ENCODE measurements at places on chromosomes 11 and 22.

GRCh38 chr11:65539744-65540289, 14.9 kb downstream of the SCYL1 start:
- H3K27me3 ChIP-seq: no peaks in the 10 kb centered on the region
- DNase-seq: no peak
- H3K4me1 ChIP-seq: peaks cover 16% of the 10 kb centered on the region
- peaks cover 1% of the 10 kb centered on the region for H3K36me3 ChIP-seq

GRCh38 chr22:50204571-50204970, 3.8 kb downstream of the SELENOO start:
- no peaks in the 10 kb centered on the region for H3K27me3 ChIP-seq
- H3K36me3 ChIP-seq: peaks cover 12% of the 10 kb centered on the region
- no peak overlapping the region for H3K27ac ChIP-seq

DNA sequence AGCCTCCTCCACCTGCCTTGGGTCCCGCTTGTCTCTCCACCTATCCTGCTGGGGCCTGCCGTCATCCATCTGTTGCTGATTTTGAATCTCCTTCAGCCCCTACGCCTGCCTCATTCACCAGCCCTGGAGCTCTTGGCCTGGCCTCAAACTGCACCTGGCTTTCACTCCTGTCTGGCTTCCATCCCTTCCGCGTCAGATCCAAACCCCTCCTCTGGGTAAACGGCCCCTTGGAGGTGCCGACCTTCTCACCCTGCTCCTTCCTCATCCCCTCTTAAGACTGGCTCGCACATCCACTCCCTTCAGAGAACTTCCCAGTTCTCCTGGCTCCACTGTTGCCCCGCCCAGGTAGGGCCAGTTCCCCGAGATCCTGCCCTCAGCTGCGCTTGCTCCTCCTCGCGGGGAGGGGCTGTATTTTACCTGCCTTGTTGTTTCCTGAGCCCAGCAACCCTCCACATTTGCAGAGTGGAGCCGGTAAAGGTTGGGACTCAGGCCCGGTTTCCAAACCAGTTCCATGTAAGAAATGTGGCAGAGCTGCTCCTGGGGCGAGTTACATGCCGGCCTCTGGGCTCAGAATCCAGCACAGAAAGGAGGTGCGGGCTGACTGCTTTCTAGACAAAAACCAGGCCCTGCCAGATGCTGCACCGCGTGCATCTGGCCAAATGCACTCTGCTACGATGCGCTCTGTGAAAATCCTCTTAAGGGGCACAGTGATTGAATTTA, 13.9 kb upstream of the SHANK2 start:
- H3K36me3 ChIP-seq: no peaks in the 10 kb centered on the region
- no peak overlapping the region for H3K27ac ChIP-seq
- no peak overlapping the region for H3K4me3 ChIP-seq

DNA sequence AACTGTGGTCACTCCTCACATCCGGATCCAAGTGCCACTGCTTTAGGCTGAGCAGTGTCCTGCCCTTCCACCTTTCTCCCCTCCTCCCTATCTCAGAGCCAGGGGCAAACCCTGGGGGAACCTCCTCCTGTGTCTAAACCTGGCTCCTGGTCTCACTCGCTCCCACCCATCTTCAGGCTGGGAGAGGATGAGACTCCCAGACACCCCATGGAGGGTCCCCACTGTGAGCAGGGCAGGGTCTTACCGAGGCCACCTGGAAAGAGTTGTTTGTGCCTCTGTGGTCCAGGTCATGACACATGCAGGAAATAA, 93.6 kb downstream of the PDE2A start:
- no peaks in the 10 kb centered on the region for H3K36me3 ChIP-seq
- H3K27ac ChIP-seq: no peak overlapping the region
- H3K4me1 ChIP-seq: peaks cover 12% of the 10 kb centered on the region
- no peak overlapping the region for H3K4me3 ChIP-seq
- H3K27me3 ChIP-seq: no peaks in the 10 kb centered on the region
- no peak for DNase-seq

- H3K36me3 ChIP-seq: no peaks in the 10 kb centered on the region
- DNase-seq: no peak
- no peaks in the 10 kb centered on the region for H3K4me1 ChIP-seq
- no peak overlapping the region for H3K4me3 ChIP-seq
- no peaks in the 10 kb centered on the region for H3K27me3 ChIP-seq
Measured at GRCh38 chr11:113394919-113395318, 7.3 kb downstream of the ANKK1 start.

GRCh38 chr11:37571246-37571645, 973.2 kb upstream of the RAG2 start:
- H3K27me3 ChIP-seq: no peaks in the 10 kb centered on the region
- no peaks in the 10 kb centered on the region for H3K4me1 ChIP-seq
- H3K4me3 ChIP-seq: no peak overlapping the region
- H3K27ac ChIP-seq: no peak overlapping the region
- no peaks in the 10 kb centered on the region for H3K36me3 ChIP-seq
- no peak for DNase-seq

GRCh38 chr11:43681401-43681942, 934 bp downstream of the HSD17B12 start:
- no peaks in the 10 kb centered on the region for H3K27me3 ChIP-seq
- H3K4me1 ChIP-seq: peaks cover 37% of the 10 kb centered on the region
- DNase-seq: no peak
- H3K4me3 ChIP-seq: peak overlapping the region; percentile 91
- peak overlapping the region; percentile 89 for H3K27ac ChIP-seq
- peaks cover 32% of the 10 kb centered on the region for H3K36me3 ChIP-seq

DNA sequence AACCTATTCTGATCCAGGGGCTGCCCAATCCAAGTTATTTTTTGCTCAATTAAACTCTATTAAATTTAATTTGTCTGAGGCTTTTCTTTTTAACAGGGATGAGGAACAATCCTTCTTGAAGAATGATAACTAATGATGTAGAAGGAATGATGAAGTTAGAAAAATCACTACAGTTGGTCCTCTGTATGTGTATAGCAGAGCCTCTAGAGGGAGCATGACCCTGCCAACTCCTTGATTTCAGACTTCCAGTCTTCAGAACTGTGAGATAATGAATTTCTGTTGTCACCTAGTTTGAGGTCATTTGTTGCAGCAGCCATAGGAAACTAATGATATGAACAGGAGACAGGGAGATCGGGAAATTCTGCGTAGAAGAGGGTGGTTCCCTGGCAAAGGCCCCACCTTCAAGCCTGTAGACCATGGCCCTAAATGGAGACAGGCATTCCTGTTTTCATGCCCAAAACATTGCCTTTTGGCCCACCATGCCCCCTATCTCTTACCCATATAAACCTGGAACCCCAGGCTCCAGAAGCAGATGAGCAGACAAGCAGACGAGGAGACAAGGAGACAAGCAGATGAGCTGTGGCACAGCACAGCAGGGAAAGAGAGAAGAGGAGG, 7.7 kb upstream of the QSER1 start:
- no peaks in the 10 kb centered on the region for H3K36me3 ChIP-seq
- H3K27me3 ChIP-seq: peaks cover 2% of the 10 kb centered on the region
- DNase-seq: no peak
- no peaks in the 10 kb centered on the region for H3K4me1 ChIP-seq

DNA sequence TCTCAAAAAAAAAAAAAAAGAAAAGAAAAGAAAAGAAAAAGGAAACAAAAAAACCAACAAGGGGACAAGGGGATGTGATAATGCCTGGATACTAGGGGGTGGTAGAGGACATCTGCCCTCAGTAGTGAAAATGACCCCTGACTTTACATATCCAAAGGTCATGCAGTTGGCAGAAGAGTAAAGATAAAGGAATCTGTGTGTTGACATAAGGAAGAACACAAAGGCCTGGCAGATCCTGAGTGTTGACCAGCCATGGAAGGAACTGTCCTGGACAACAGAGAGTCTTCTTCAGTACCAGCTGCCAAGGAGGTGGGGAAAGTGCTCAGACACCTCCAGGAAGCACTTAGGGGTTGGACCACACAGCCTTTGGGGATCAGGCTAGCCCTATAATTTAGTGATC, 12.6 kb downstream of the SLC43A1 start:
- H3K27me3 ChIP-seq: no peaks in the 10 kb centered on the region
- no peak overlapping the region for H3K4me3 ChIP-seq
- no peak overlapping the region for H3K27ac ChIP-seq
- peaks cover 26% of the 10 kb centered on the region for H3K36me3 ChIP-seq
- H3K4me1 ChIP-seq: no peaks in the 10 kb centered on the region
- DNase-seq: no peak

GRCh38 chr11:117428186-117428855, 100.7 kb downstream of the CEP164 start:
- H3K4me1 ChIP-seq: no peaks in the 10 kb centered on the region
- H3K27ac ChIP-seq: no peak overlapping the region
- no peaks in the 10 kb centered on the region for H3K36me3 ChIP-seq
- H3K4me3 ChIP-seq: no peak overlapping the region
- DNase-seq: no peak

- no peaks in the 10 kb centered on the region for H3K36me3 ChIP-seq
- no peak overlapping the region for H3K27ac ChIP-seq
- H3K27me3 ChIP-seq: peaks cover 4% of the 10 kb centered on the region
- no peaks in the 10 kb centered on the region for H3K4me1 ChIP-seq
Measured at GRCh38 chr11:18849406-18849805, 57.8 kb upstream of the PTPN5 start.

- H3K4me3 ChIP-seq: no peak overlapping the region
- H3K27ac ChIP-seq: no peak overlapping the region
- no peaks in the 10 kb centered on the region for H3K36me3 ChIP-seq
- no peaks in the 10 kb centered on the region for H3K4me1 ChIP-seq
Measured at GRCh38 chr22:46386312-46386711, 50.8 kb downstream of the TRMU start.

DNA sequence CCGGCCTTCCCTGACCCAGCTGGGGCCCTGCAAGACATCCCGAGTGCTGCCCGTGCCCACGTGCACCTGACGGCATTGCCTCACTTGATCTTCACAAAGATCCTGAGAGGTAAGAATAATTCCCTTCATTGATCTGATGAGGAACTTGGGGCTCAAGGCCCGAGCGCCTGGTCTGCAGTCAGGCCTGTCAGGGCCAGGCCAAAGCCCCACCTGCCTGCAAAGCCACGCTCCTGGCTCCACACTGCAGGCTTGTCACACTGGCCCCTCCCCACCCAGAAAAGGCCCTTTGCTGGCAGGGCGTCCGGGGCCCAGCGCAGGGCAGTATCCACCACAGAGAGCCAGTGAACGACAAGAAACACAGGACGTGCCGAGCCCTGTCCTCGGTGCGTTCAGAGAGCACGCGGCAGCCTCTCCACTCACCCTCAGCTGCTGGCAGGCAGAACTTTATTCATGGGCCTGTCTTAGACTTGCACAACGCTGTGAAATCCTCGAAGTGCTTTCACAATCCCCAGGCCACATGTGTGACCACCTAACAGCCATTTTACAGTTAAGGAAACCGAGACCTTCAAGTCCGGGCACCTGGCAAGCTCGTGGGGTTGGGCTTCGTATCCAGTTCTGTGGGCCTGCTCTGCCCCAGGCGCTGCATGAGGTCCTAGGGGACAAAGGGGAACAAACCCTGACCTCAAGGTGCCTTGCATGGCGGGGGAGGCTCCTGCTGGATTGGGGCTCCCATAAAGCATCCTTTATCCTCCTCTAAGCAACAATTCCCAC, 14.8 kb downstream of the KIAA0930 start:
- no peak for DNase-seq
- H3K36me3 ChIP-seq: no peaks in the 10 kb centered on the region
- H3K4me1 ChIP-seq: peaks cover 6% of the 10 kb centered on the region
- H3K27ac ChIP-seq: no peak overlapping the region
- H3K4me3 ChIP-seq: no peak overlapping the region

DNA sequence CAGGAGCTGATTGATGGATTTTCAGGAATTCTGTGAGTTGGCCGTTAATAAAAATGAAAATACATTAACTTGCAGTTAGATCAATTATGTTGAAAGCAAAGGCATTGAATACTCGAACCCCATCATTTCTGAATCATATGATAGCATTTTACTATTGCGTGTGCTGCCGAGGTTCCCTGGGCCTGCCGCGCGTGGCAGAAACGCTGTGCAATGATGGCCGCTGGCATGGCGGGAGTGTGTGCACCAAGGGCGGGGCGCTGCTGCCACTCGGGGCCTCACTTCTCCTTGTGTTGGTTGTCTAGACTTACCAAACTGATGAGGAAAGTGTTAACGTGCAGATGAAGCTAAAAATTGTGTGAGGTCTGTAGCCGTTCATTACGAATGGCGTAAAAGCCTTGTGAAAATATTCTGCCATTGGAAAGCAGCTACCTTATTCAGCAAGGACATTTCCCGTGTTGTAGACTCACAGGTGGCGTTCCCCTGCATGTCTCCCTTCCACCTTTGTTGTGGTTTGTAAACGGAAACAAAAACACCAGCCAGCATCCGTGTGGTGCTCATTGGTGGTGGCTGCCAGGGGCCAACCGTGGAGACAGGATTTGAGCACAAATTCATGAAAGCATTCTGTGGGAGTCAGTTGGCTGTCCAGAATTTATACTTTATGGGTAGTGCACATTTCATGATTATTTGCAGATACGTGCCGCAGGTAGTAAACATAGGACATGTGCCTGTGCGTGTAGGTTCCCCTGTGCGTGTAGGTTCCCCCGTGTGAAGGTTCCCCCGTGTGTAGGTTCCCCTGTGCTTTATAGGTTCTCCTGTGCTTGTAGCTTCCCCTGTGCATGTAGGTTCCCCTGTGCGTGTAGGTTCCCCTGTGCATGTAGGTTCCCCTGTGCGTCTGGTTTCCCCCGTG, 5.9 kb upstream of the GRAMD4 start:
- H3K4me1 ChIP-seq: peaks cover 26% of the 10 kb centered on the region
- H3K27me3 ChIP-seq: no peaks in the 10 kb centered on the region
- no peaks in the 10 kb centered on the region for H3K36me3 ChIP-seq
- H3K4me3 ChIP-seq: peak overlapping the region; percentile 85
- peak; percentile 90 for DNase-seq
- H3K27ac ChIP-seq: peak overlapping the region; percentile 91

DNA sequence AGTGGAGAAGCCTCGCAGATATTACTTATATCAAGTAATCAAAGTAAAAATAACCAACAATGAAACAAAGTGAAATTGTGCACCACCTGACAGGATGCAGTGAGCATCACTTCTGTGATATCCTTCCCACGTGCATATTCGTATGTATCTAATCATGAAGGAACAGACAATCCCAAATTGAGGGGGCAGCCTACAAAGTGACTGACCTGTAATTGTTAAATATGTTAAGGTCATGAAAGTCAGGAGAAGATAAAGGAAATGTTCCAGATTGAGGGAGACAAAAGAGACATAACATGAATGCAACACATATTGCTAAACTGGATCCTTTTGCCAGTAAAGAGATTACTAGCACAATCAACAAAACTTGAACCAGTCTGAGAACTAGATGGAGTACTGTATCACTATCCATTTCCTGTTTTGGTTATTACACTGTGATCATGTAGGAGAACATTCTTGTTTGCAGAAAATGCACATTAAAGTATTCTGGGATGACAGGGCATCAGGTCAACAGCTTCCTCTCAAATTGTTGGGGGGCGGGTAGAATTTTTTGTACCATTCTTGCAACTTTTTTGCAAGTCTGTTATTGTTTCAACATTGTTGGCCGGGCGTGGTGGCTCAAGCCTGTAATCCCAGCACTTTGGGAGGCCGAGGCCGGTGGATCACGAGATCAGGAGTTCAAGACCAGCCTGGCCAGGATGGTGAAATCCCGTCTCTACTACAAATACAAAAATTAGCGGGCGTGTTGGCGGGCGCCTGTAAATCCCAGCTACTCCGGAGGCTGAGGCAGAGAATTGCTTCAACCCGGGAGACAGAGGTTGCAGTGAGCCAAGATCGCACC, 2.0 kb downstream of the SBF2 start:
- no peak overlapping the region for H3K27ac ChIP-seq
- no peak for DNase-seq
- peaks cover 21% of the 10 kb centered on the region for H3K27me3 ChIP-seq
- H3K4me3 ChIP-seq: no peak overlapping the region

All from activated naive CD4-positive, alpha-beta T cell treated with anti-CD3 and anti-CD28 coated beads for 36 hours (primary cell).